ENCODE measurements at places on chromosomes 12 and 14.

GRCh38 chr14:77270361-77271112, 469 bp downstream of the NGB start:
- no peak for DNase-seq

DNA sequence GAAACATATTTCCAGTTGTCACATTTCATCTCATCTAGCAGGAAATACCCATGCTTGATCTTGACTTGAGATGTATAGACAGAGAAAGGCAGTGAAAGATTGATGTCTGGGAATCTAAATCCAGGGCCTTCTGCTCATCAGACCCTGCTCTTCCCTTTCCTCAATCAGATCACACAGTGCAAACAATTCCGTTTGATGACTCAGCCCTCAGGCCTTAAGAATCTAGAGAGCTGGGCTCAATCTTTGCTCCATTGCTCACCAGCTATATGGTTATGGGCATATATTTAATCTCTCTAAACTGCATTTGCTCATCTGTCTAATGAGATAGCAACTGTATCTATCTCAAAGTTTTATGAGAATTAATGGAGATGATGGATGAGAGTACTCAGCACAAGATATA, 201.8 kb upstream of the CCDC196 start:
- no peak for DNase-seq

GRCh38 chr12:86601550-86602308, 345.5 kb upstream of the MGAT4C start:
- DNase-seq = no peak

GRCh38 chr14:75023108-75023507, 20.4 kb downstream of the EIF2B2 start:
- DNase-seq = no peak
